Heart left ventricle (tissue), 16 donors: ENCODE measurements at places on chromosomes 2 and 18. TPM values are rescaled to one million over a fixed set of nuclear protein-coding genes. Genes with fewer than 3 reads are reported as not detected.

The ZNF2 gene
- total RNA-seq, result 3.4 TPM

The GCA gene
- 5.8 TPM for total RNA-seq

The DNAJC27 gene
- total RNA-seq, result 9.1 TPM

The TMEM18 gene
- 8.8 TPM for total RNA-seq

The ACMSD gene
- not detected for total RNA-seq

The RUFY4 gene
- total RNA-seq, result 0.14 TPM

The UGT1A10 gene
- total RNA-seq, result not detected

The CD8B2 gene
- total RNA-seq, result not detected

The ASPRV1 gene
- 0.79 TPM for total RNA-seq

The GALNT14 gene
- 2.4 TPM for total RNA-seq

The PLEKHB2 gene
- total RNA-seq, result 42.2 TPM

The DNMT3A gene
- total RNA-seq, result 10.6 TPM

The LINC00305 gene
- not detected for total RNA-seq

The PROKR1 gene
- not detected for total RNA-seq

The RMDN2 gene
- total RNA-seq, result 6.8 TPM

The DSEL gene
- total RNA-seq, result 2.0 TPM

The GATA6 gene
- 74.9 TPM for total RNA-seq

The ASXL3 gene
- 6.0 TPM for total RNA-seq

The PPIG gene
- total RNA-seq, result 26.3 TPM

The SULT1C3 gene
- not detected for total RNA-seq

The RAMP1 gene
- 36.5 TPM for total RNA-seq

The MERTK gene
- 6.5 TPM for total RNA-seq

The SCN9A gene
- 0.99 TPM for total RNA-seq

The GMPPA gene
- total RNA-seq, result 15.8 TPM

The ALPG gene
- not detected for total RNA-seq

The PPP1R1C gene
- total RNA-seq, result 39.1 TPM

The WDCP gene
- total RNA-seq, result 7.5 TPM

The EFEMP1 gene
- total RNA-seq, result 46.8 TPM

The SP5 gene
- not detected for total RNA-seq

The SULT1C4 gene
- total RNA-seq, result 5.5 TPM

The CYS1 gene
- 4.4 TPM for total RNA-seq

The ZNF521 gene
- total RNA-seq, result 12.8 TPM

The VSNL1 gene
- 19.3 TPM for total RNA-seq

The SFTPB gene
- not detected for total RNA-seq

The CLIP4 gene
- 42.6 TPM for total RNA-seq

The CMPK2 gene
- 6.0 TPM for total RNA-seq

The TRPM8 gene
- not detected for total RNA-seq

The ACADL gene
- total RNA-seq, result 0.49 TPM

The SCN2A gene
- total RNA-seq, result not detected

The PIEZO2 gene
- total RNA-seq, result not detected

The TEX51 gene
- not detected for total RNA-seq

The LYPD6 gene
- 0.05 TPM for total RNA-seq

The DSC1 gene
- total RNA-seq, result 5.3 TPM

The ID2 gene
- total RNA-seq, result 44.7 TPM

The KLHL29 gene
- total RNA-seq, result 1.6 TPM

The OSR1 gene
- total RNA-seq, result 10.4 TPM

The MYOM1 gene
- total RNA-seq, result 1,166 TPM

The CCBE1 gene
- total RNA-seq, result 3.7 TPM

The KCNG3 gene
- not detected for total RNA-seq

The RNF125 gene
- total RNA-seq, result 12.5 TPM

The SCN7A gene
- total RNA-seq, result 14.4 TPM

The EPB41L5 gene
- 9.8 TPM for total RNA-seq

The TNFRSF11A gene
- 1.5 TPM for total RNA-seq

The FAM237A gene
- total RNA-seq, result not detected

The HOXD3 gene
- 0.68 TPM for total RNA-seq

The TBR1 gene
- not detected for total RNA-seq
